ENCODE measurements at places on chromosomes 5 and 9.
A peak's percentile ranks its signal among the peaks of the same experiment; 100 is the strongest.

GRCh38 chr5:129664336-129664937 lies 83.5 kb upstream of the MINAR2 start:
- peak; percentile 17 for DNase-seq

DNA sequence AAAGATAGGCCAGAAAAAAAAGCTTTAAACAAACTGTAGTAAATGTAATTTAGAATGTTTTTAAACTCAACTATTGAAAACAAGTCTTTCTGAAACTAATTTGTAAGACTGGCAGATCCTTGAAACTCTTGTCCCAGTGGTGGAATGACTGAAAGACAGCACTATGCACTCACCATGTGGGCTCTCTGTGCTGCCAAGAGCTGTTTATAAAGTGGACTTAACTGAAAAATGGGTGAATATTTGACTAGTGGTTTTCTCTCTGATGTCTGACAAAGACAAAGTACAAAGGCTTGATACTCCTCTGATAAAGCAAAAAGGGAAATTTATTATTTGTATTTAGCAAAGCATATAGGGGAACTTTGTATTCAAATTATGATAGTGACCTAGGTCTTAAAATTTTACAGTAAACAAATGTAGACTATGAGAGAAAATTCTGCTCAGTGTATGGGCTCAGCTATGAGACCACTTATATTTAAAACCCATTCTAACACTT lies 635.4 kb downstream of the NR2F1-AS1 start:
- DNase-seq: peak; percentile 32

DNA sequence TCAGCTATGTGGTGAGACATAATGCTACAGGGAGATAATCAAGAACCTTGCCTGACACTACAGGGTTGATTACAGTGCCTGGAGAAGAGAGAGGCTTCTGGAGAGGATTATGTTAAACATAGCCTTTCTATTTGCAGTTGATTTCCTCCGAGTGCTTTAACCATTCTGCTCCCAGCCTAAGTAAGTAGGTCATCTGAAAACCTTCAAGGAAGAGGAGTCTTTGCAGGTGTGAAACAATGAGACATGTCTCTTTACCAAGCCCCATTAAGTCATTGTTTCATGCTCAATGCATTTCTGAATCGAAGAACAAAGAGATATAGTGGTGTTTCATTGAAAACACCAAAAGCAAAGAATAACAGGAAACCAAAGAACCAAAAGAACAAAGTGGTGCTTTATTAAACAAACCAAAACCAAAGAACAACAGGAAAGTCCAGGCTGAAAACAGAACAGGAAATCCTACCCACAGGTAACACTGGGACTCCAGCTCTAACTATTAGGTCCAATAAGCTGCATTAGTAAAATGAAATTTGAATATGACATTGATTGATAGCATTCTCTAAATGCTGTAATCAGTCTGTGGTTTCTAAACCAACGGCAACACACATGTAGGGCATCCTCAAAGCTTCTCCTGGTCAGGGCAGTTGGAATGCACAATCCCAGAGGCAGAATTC lies 113.3 kb upstream of the SPATA31D4 start:
- DNase-seq: peak; percentile 13

- DNase-seq: no peak
Measured at GRCh38 chr5:132655821-132656773, 1.9 kb upstream of the IL13 start.

GRCh38 chr9:125601961-125602360 lies 105.0 kb downstream of the MAPKAP1 start:
- no peak for DNase-seq

DNA sequence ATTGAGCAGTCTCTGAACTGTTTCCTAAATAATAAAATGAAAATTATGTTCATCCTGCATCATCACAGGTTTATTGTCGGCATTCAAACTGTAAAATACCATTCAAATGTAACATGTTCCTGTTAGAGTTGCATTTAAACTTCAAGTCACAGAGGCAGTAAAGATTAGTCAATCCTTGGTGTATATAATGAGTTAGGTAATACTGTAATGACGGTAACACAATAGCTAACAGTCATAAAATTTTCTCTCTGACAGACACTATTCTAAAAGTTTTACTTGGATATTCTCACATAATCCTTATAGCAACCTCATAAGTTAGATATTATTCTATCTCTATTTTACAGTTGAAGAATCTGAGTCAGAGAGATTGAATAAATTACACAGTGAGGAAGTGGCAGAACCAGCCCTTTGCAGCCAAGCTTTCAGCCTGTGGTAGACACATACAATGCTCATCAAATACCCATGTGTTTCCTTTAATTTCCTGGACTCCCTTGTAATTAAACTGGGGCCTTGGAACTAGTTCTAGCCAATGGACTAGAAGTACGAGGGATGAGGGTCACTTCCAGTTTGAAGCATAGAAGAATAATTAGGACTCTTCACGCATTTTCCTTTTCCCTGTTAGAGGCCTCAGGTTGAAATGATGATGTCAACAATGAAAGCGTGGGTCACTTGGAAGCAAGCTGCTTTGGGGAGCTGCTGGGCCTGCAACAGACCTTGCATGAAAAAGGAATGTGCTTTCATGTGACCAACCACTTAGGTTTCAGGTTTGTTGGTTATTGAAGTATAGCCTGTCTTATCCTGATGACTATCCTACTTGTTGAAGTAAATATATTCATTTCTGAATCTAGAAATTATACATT lies 12.3 kb upstream of the CAST start:
- no peak for DNase-seq

- no peak for DNase-seq
Measured at GRCh38 chr9:5043381-5043780, 58.3 kb downstream of the JAK2 start.

- DNase-seq: peak; percentile 40
Measured at GRCh38 chr9:98998441-98999151, 54.9 kb downstream of the COL15A1 start.

- no peak for DNase-seq
Measured at GRCh38 chr9:63817622-63818518, 1467.1 kb downstream of the FOXD4L5 start.

DNA sequence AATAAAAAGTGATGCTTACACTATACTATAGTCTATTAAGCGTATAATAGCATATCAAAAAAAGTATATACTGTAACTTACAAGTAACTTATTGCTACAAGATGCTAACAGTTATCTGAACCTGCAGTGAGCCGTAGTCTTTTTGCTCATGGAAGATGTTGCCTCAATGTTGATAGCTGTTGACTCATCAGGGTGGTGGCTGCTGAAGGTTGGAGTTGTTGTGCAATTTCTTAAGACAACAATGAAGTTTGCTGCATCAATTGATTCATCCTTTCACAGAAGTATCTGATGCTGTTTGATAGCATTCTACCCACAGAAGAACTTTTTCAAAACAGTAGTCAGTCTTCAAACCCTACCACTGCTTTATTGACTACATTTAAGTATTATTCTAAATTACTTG lies 7.8 kb upstream of the C9orf40 start:
- DNase-seq: no peak

- no peak for DNase-seq
Measured at GRCh38 chr9:129435988-129436717, 184.7 kb downstream of the C9orf50 start.

DNA sequence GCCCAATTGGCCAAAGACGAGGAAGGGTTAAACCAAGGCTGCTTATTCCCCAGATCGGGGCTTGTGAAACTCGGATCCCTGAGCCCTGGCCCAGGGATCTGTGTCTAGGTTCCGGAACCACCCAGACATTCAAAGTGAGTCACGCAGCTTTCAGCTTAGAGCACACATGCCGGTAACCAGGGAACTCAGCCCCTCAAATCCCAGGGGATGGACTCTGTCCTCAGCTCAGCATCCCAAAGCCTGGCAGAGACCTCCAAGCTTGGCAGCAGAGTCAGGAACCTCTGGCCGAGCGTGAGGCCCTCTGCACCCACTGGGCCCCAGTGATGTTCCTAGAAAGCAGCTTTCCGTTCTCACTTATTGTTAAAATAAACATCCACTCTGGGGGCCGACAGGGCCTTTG lies 5.1 kb downstream of the PNPLA7 start:
- no peak for DNase-seq

DNA sequence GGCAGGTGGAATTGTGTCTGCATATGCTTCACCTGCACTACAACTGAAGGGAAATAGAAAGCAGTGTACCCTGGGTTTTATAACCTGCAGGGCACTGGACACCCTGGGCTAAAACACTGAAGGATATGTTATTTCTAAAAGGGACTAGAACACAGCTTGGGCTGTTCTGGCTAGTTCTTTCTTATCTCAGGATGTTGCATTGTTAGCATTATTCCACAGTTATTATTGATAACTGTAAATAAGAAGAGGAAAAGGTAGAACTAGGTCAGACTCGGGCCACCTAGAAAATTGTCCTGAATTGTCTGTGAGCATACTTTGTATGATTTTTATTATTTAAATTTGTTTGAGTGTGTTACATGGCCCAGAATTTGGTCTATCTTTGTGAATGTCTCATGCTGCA lies 493.9 kb upstream of the CDH9 start:
- no peak for DNase-seq

DNA sequence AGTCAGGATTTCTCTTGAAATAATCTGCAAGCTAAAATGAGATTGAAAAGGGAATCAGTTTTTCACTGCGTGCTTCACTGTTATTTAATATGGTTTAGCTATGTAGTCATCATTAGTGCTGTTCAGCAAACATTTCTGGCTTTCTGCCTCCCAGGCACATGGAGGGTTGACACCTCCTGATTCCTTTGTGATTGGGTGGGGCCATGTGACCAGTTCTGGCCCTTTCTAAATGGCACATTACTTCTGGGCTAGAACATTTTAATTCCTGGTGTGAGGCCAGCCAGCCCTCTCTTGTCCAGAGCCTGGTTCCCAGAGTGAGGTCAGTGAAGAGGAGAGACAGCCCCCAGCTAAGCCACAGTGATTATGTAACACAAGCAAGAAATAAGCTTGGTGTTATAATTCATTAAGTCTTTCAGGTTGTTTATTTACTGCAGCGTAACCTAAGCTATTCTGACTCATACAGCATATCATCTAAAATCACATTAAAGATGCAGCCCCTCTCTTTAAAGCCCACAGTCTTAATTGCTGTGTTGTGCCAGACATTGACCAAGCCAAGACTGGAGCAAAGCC lies 17.4 kb upstream of the ARSI start:
- peak; percentile 83 for DNase-seq

- no peak for DNase-seq
Measured at GRCh38 chr5:163424836-163425235, 12.6 kb upstream of the CCNG1 start.

DNA sequence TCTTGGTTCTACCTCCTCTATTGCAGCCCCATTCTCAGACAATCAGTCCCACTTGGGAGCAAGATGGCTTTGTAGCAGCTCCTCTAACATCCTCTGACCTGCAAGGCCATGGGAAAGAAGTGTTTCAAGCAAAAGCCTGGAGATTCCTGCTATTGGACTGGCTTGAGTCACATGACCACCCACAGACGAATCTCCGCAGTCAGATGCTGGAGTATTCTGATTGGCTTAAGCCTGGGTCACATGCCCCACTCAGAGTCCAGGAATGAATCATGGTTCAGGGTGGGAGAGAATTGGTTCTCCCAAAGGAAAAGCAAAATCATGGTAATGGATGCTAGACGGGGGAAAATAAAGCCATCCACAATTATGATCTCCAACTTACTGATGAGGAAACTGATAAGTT lies 22.6 kb upstream of the LMX1B start:
- DNase-seq: no peak

DNA sequence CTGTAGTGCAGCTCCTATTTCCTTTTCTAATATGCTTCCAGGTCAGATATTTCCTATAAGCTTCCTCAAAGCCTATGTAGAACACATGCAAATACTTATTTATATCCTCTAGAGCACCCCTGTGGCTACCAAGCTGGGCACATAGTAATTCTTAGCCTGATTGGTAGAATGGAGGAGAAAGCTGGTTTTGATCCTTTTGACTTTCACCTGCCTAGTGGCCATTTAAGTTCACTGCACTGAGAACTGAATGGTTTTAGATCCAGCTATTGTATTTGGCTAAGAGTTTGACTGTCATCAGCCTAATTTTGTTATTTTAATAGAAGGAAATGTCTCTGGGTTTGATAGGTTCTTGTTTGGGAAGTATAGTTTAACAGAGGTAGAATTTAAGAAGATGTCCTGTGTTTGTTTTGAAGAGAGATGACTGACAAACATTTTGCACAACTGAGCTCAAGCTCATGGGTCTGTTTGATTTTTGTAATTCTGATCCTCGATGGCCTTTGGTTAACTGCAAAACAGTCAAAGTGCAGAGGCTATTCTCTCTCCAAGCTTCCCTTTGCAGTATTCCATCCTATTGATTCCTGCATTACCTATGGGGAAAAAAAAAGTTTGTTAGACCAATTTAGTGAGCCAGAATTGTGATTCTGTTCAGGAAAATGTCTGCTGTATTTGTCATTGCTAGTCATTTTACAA lies 85.4 kb downstream of the KCNN2 start:
- DNase-seq: no peak

GRCh38 chr5:55829956-55830355 lies 21.2 kb upstream of the IL31RA start:
- DNase-seq: no peak

DNA sequence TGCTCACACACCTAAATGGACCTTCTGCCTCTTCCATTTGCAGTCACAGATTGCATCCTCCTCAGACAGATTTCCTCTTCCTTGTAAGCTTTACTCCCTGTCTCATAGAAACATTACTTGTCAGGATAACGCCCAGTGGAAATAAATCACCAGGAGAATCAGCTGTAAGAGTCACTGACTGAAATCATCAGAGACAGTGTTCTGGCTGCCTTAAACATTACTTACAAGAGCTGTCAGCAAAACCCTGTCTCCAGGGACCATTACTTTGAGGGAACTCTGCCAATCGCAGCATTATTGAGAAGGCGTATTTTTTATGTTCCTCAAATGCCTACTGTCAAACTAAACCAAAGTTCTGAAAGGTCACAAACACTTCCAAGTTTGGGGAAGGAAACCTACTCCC lies 5.9 kb downstream of the DPYSL3 start:
- DNase-seq: peak; percentile 51

DNA sequence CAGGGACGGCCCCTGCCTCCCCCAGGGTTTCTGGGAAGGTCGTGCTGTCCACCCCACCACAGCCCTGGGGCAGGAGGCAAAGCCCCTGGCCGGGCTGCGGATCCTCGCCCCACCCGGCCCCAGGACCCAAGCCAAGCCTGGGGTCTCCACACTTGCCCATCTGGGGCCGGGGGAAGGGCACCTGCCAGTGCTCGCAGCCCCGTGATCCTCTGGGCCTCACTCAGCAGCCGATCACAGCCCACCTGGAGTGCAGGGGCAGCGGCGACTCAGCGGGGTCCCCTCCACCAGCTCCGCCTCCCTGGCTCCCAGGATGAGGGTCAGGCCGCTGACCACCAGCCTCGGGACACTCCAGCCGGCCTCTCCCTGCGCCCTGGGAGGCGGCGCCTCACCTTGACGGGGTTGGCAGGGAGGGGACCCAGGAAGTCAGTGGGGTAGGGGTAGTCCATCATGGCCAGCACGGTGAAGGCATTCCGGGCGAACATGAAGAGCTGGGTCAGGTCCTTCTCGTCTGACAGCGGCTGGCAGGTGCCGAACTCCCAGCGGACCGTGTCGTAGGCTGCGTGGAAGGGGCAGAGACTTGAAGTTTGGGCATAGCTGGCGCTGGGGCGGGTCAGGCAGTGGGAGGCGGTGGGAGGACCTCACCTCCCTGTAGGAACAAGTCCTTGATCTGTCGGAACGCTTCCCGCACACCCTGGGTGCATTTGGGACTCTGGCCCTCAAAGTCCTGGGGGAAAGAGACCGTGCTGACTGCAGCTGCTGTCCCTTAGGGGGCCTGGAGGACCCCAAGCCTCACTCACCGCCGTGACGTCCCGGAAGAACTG lies 1.8 kb downstream of the DPP7 start:
- no peak for DNase-seq

- DNase-seq: no peak
Measured at GRCh38 chr9:135590486-135591079, 29.0 kb downstream of the PAEP start.
